ENCODE measurements at places on chromosomes 3 and 15.

GRCh38 chr3:53183514-53183913 is 22.5 kb downstream of the PRKCD start:
- DNase-seq = no peak

- DNase-seq = no peak
Measured at GRCh38 chr3:111702996-111703985, 108.1 kb upstream of the ZBED2 start.

DNA sequence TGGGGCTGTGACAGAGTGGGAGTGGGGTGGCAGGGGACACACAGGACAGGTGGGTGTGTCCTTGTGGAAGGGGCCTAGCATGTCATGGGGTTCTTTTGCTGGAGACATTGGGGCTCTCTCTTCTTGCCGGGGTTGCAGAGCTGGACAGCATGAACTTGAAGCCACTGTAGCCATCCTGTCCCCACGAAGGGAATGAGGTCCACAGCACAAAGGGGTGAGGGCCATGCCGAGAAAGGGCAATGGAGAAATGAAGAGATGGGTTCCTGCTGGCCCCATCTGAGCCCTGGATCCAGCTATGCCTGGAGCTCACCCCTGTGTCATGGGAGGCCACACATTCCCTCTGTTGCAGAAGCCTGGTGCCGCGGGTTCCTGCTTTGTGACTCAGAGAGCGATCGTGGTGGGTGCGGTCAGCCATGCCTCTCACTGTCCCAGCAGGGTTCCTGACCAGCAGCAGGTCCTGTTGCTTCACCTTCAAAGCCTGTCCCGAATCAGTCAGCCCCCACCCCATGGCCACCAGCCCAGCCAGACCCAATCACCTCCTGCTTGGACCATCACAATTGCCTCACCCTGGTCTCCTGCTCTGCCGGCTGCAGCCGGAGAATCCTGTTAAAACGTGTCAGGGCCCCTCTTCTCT is 50.0 kb downstream of the DNAJB8 start:
- DNase-seq = no peak

DNA sequence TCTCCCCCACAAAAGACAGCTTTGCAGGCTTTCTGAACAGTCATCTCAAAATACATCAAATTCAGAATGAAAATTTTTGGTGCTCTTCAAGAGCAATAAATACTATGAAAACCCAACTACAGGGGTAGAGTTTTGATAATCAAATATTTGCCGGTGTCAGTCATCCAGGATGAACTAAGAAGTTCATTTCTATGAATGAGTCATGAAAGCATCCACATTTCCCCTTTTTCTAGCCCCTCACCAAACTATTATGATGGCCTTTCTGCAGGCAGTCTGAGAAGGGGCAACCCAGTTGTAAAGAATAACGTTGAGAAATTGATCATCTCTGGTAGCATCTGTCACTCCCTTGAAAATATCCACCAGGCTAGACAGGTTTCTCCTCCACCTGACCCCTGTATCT is 3.1 kb upstream of the LPCAT4 start:
- no peak for DNase-seq

DNA sequence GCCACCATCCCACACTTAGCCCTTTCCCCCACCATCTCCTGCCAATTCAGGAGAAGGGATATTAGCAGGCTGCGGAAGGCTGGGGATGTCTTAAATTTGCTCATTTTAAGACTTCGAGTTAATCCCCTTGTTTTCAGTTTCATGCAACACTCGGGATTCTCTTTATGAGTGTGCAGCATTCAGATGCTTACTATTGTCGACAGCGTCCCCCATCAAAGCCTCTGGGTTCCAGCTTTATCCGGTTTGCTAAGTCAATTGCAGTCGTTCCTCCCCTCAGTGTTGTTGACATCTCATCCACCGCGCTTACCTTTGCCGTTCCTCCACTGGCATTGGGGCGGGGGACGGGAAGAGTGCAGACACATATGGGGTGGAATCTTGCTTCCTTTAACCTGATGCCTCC is 220.2 kb downstream of the VPS13C start:
- DNase-seq = no peak

DNA sequence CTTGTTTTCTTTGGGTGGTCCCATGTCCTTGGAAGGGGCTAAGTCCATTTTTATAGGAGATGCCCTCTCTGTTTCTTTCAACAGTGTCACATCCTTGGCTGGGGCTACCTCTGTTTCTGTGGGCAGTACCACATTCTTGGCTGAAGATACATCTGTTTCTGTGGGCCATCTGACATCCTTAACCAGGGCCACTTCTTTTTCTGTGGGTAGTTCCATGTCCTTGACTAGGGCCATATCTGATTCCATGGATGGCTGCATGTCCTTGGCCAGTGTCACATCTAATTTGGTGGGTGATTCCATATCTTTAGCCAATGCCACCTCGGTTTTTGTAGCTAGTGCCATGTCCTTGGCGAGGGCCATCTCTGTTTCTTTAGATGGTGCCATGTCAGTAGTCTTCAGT is 99.5 kb downstream of the MAP4 start:
- DNase-seq = no peak

GRCh38 chr3:161551697-161552096 is 55.1 kb downstream of the OTOL1 start:
- DNase-seq = no peak

- no peak for DNase-seq
Measured at GRCh38 chr3:121493431-121493830, 52.4 kb downstream of the POLQ start.

- DNase-seq = no peak
Measured at GRCh38 chr3:42661593-42662022, 8.1 kb downstream of the ZBTB47 start.

DNA sequence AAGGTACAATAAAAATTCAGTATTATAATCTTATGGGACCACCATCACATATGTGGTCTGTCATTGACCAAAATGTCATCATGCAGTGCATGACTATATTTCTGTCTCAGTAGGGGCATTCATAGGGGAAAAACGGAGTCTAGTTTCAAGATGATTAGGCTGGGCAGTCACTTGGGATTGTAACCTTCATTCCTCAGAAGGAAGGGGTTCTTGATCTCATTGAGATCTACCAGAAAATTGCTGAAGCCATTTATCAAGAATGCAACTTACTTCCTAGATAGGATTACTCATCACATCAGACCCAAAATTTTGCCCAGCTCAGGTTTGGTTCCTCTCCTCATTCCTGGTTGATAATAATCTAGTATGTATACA is 37.3 kb downstream of the BTD start:
- no peak for DNase-seq

Measured in NCI-H2227 treated with DMSO at 0.1 percent for 48 hours (cell line).